ENCODE measurements at places on chromosomes 11 and 22. TPM values are rescaled to one million over a fixed set of nuclear protein-coding genes. Genes with fewer than 3 reads are reported as not detected.

GRCh38 chr11:128251140-128251539 is 336.2 kb downstream of the ETS1 start:
- DNase-seq: no peak

DNA sequence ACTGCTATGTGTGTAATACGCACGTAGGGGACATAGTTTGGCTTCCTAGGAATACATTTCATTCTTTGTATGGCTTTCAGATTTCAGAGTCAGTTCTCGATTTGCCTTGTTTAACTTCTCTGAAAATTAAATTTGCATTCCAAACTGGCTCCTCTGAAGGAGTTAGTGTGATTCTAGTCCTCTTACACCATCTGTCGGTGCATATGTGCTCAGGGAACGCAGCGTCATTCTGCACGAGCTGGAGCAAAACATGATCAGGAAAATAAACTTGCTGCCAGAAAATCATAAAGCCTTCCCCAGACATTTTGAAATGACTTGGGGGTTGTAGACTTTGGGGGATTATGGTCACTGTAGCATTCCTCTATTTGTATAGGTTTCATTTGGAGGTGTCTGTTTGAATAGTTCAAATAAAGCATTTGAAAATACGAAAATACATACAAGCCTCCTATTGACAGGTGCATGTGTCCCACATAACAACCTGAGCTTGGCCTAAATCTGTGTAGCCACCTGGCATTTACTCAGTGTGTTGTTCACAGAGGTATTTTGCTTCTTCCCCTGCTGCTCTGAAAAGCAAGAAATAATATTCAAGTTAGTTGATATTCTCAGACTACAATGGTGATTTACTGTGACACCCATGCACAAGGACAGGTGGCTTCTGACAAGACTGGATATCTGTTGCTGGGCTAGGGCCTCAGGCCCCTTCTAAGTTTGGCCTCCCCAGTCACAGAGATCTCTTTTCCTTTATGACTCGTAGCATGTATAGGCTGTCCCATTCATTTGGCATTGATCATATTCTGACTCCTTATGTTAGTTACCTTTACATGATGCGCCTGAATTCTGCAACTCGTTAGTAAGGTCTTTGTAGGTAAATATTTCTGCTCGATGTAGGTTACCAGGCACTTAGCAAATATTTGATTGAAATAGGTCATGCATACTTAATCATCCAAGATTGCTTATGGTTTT is 81.6 kb upstream of the SORL1-AS1 start:
- no peak for DNase-seq

The SCGB2A2 gene
- not detected for total RNA-seq

The OR4D5 gene
- total RNA-seq: not detected

DNA sequence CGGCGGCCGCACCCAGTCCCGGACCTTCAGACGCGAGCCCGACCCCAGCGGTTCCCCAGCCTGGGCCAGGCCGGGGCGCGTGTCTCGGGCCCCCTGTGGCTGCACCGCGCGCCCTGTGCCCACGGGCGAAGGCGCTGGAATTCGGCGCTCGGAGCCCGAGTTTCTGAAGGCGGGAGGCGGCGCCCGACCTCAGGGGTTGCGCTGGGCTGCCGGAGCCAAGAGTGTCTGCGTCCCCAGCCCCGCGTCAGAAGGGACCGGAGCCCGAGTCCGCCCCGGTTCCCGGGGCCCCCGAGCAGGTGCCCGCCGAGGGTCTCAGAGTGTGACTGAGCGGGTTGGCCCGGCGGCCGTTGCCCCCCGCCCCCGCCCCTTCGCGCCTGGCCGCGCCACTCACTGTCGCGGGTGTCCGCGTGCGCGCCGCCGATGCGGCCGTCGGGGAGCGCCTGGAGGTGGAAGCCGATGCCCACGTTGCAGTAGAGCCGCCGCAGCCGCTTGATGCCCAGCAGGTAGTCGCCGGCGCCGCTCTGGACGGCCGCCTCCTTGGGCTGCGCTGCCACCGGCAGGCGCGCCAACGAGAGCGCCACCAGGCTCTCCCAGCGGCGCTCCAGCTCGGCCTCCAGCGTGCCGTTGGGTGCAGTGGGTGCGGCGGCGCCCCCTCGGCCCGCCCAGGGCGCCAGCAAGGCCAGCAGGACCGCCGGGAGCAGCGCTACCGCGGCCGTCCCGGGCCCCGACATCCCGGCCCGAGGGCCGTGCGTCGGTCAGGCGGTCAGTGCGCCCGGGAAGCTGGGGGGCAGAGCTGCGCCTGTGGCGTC is 583 bp downstream of the FGF4 start:
- DNase-seq: no peak

GRCh38 chr11:62026739-62027370 is 59.4 kb upstream of the FTH1 start:
- DNase-seq: no peak

GRCh38 chr11:18776324-18776723 is 15.3 kb downstream of the PTPN5 start:
- DNase-seq: no peak

DNA sequence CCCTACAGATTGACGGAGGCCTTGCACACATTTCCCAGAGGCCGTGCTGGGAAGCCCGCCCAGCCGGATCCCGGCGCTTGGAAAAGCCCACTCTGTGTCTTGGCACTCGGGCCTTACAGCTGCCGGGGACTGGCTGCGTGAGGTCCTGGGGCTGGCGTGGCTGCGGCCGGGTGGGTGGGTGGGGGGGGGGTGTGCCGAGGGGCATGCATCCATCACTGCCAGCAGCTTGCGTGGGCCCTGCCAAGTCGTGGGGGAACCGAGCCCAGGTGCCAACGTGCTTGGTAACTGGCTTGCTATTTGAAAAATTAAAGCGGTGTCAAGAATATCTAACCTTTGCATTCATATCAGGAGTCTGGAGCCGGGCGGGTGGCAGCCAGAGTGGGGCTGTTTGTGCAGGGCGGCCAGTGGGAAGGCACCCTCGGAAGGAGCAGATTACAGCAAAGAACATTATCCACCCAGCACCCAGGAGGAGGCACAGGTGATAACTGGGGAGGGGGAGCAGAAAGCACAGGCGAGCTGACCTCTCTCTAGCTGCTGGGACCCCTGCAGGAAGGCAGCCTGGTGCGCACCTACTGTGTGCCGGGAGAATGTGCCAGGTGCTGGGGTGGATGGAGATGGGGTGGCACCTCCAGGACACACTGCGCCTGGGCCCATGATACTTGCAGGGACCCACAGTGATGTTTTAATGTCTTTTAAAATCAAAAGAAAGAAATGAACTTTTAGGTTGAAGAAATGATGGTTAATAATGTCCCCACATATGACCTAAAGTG is 28.5 kb upstream of the SMIM38 start:
- DNase-seq: no peak

- DNase-seq: peak; percentile 71
These were observed 16.4 kb upstream of the SCGB1A1 start for GRCh38 chr11:62402226-62402959.

GRCh38 chr11:67376873-67377808 is 3.7 kb upstream of the CLCF1 start:
- DNase-seq: no peak

- DNase-seq: no peak
These were observed 26.7 kb downstream of the ALG8 start for GRCh38 chr11:78112582-78113275.

GRCh38 chr11:38282718-38283117 is 1684.7 kb upstream of the RAG2 start:
- no peak for DNase-seq

GRCh38 chr11:86447763-86448480 is 73.2 kb downstream of the CCDC81 start:
- peak; percentile 63 for DNase-seq

- no peak for DNase-seq
These were observed 3.1 kb downstream of the TAF10 start for GRCh38 chr11:6608726-6609501.

The RFPL2 gene
- not detected for total RNA-seq

- DNase-seq: no peak
These were observed 135.7 kb downstream of the COMMD9 start for GRCh38 chr11:36153551-36153950.

DNA sequence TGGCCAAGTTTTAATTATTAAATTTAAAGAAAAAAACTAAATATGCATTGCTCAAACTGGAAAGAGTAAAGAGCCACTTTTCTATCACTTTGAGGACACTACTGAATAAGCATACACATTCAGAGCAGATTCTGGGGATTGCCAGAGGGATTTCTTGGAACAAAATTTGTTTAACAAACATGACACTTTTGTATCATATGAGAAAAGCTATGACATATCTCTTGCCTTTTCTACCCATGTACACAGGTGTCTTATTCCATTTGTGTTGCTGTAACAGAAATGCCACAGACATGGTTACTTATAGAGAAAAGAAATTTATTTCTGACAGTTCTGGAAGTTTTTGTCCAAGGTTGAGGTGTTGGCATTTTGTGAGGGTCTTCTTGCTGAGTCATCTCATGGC is 13.5 kb upstream of the USP28 start:
- no peak for DNase-seq

- DNase-seq: no peak
These were observed 136.7 kb upstream of the FAT3 start for GRCh38 chr11:92087725-92088537.

DNA sequence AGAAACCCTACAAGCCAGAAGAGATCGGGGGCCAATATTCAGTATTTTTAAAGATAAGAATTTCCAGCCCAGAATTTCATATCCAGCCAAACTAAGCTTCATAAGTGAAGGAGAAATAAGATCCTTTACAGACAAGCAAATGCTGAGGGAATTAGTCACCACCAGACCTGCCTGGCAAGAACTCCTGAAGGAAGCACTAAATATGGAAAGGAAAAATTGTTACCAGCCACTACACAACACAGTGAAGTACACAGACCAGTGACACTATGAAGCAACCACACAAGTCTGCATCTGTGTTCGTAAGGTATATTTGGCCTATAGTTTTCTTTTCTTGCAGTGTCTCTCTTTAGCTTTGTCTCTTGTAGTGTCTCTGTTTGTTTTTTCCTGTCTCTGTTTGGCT is 29.0 kb downstream of the TMEM225 start:
- DNase-seq: no peak

DNA sequence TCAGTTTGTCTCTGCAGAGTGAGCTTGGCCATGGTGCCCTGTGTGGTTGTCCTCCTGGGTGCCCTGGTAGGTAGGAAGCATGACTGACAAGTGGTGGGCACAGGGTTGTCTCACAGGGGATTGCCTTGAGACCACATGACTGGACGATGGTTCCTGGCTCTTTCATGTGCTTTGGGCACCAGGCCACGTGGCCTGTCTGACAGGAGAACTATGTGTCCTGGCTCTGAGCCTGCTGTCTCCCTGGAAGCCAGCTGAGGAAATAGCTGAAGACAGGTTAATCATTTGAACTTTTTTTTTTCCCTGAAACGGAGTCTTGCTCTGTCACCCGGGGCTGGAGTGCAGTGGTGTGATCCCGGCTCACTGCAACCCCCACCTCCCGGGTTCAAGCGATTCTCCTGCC is 93.2 kb downstream of the LDLRAD3 start:
- no peak for DNase-seq

The CYP2D6 gene
- total RNA-seq: 1.4 TPM

- no peak for DNase-seq
These were observed 632.3 kb downstream of the TBC1D22A start for GRCh38 chr22:47394504-47395440.

- DNase-seq: peak; percentile 20
These were observed 79.0 kb downstream of the AASDHPPT start for GRCh38 chr11:106156290-106156937.

DNA sequence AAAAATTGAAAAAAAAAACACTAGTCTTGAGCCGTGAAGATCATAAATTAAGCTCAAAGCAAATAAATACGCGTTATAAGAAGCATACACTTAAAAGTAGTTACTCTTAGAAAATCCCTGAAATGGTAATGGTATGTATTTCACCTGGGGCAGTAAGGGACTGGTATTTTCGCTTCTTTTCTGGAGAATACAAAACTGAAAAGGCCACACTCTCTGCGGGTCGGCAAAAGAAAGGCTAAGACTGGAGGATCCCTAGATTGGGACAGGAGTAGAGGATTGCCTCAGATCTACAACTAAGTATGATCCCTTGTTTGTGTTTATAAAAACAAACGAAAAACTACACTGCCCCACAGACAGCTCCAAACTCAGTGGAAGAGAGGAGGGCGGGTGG is 617 bp downstream of the TSG101 start:
- DNase-seq: no peak

The CDKN1C gene
- 0.17 TPM for total RNA-seq

DNA sequence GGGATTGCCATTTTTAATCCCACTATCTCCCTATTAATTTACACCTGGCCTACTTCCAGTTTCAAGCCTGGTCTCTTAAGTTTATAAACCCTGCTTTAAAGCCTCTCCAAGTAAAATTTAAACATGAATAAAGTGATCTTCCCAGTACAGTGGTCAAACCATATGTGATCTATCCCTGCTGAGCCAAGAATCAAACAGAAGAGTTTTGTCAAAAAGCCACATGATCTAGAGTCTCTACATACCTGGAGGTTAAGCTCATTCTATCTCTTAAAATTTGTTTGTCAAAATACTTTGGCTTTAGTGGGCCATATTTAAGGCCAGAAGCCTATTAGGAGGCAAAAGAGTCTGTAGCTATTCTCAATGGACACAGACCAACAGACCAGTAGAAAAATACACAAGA is 42.9 kb upstream of the DDI1 start:
- no peak for DNase-seq

DNA sequence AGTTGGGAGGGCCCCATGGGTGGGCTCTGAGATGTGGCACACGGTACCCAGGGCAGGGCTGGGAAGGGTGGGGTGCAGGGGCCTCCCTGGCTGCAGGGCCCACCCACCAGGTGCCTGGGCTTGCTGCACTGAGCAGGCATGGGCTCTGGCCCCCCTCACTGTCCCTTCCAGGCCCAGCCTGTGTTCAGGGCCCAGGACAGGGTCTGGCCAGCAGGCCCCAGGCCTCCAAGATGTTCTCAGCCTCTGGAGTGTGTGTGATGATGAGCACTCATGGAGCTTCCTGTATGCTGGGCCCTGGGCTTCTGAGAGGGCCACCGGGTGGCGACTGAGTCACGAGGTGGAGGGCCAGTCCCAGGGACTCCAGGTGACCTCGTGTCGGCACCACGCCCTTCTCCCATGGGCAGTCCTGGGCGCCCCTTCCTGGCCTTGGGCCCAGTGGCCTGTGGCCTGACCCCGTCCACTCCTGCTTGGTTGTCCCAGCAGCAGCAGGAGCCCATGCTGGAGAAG is 55.9 kb upstream of the CCDC188 start:
- peak; percentile 32 for DNase-seq

- DNase-seq: no peak
These were observed 123.1 kb downstream of the PKNOX2 start for GRCh38 chr11:125287491-125288210.

- no peak for DNase-seq
These were observed 40.5 kb upstream of the PRDM11 start for GRCh38 chr11:45105984-45106375.

- DNase-seq: no peak
These were observed 78.1 kb downstream of the NFAM1 start for GRCh38 chr22:42353883-42354727.

- DNase-seq: no peak
These were observed 46.8 kb upstream of the PGR start for GRCh38 chr11:101176381-101176780.

- peak; percentile 56 for DNase-seq
These were observed 397.8 kb downstream of the OPCML start for GRCh38 chr11:133134314-133135173.
